ENCODE measurements at places on chromosomes 3 and 15.

GRCh38 chr15:96331945-96332636, 1.6 kb downstream of the NR2F2 start:
- DNase-seq = no peak

DNA sequence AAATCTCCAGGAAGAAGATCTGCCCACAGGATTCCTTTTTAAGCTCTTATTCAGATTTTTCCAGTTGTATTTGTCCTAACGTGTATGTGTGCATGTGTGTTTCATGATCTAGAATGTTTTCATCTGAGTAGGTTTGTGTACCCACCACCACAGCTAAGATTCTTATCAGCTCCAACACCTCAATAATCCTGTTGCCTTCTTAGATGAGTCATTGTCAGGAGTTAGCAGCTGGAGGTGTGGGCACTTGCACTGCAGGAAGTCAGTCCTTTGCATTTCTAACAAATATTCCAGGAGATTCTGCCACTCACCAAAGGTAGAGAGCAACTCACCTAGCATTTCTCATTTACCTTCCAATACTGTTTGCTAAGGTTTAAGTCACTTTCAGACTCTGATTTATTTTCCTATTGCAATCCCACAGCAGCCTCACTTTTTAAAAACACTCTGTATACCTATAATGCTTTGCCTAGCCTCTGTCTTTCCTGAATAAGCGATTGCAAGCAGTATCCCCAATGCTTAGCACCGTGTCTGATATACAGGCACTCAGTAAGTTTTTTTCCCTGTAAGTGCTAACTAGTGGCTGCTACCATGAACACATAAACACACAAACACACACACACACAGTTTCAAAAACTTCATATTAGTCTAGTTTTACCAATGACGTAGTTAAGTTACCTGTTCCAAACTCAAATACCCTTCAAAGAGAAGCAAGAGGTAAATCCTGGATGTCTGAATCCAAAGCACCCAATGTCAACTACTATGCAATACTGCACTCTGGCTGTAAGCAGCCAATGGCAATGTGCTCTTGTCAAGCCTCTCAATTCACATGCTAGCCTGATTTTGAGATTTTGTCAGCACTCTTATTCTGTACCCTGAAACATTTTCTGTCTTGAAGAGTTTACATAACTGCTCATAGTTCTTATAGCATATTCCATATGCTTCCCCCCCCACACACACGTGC, 713.5 kb upstream of the LMCD1 start:
- no peak for DNase-seq

GRCh38 chr3:25683882-25684281, 19.2 kb upstream of the TOP2B start:
- no peak for DNase-seq

GRCh38 chr3:170476291-170476690, 57.6 kb downstream of the CLDN11 start:
- DNase-seq = no peak

DNA sequence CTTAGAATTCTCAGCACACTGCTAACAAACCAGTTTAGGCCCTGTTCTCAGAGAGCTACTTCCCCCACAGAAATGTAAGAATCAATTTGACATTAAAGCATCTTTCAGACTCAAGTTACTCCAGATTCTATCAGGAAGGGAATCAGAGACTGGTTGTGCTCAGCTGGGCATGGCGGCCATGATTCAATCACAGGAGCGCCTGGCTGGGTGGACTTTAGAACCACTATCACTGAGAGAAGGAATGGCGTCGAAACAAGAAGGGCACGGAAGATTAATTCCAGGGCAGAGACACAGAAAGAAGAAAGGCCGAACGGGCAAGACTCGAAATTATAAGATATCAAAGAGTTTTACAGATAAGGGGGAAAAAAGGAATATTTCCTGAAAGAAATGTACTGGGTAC, 6.2 kb downstream of the TNIK start:
- no peak for DNase-seq

DNA sequence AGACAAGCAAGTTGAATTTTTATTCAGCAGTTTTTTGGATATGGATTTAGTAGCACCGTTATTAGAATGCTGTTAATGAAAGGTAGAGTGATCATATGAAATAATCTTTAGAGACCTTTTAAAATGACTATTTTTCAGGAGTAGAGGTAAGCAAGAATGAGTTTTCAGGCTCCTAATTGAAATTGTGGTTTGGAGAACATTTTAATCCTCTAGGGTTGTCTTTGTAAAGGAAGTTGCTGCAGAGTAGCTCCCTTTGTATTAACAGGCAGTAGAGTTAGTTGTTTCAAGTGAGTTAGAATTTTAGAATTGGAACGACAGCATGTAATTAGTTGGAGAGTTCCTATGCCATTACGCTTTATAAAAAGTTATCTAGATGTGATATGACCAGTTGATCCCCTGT, 27.2 kb upstream of the EDEM1 start:
- DNase-seq = no peak
